CD4-positive, alpha-beta T cell treated with Interleukin-17A for 4 hours (primary cell): ENCODE measurements at places on chromosomes 16 and 17.

- DNase-seq = no peak
Observed at GRCh38 chr16:57797216-57797525, 5.1 kb downstream of the KIFC3 start.

GRCh38 chr16:75116081-75116910 is at the start of gene LDHD:
Gene LDHD (minus strand): TSS chr16:75116780. CDS start chr16:75116720, 60 bp downstream.
- DNase-seq = peak; percentile 43

GRCh38 chr16:20285993-20286499 is 41.3 kb downstream of the GP2 start:
- no peak for DNase-seq

DNA sequence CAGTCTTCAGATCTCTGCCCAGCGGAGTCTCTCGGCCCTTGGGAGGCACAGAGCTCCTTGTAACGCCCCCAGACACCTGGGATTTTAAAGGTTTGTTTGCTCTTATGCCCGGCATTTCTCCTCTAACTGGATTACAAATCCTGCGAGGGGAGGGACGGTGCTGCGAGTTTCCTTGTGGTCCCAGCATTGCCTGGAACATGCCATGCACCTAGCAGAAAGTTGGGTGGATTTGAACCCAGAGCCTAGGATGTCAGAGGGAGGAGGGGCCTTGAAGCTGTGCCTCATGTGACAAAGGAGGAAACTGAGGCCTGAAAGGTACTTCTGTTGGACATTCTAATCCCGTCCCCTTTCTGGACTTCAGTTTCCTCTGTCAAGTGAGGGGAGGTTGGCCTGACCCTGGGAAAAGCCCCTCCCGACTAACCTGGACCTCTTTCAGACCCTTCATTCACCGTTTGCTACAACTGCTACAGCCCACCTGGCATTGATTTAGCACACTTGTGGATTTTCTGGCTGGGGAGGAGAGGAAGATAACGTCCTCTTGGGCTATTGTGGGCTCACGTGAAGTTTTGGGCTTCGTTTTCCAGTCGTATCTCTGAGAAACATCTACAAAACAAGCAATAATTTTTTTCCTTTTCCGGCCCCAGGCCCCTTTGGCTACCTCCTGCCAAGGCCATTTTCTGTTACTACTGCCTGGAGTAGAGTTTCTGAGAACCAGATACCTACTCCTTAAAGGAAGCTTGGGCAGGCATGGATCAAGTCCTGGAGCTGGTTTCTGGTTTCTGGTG is 30.9 kb downstream of the MRC2 start:
- DNase-seq = no peak

DNA sequence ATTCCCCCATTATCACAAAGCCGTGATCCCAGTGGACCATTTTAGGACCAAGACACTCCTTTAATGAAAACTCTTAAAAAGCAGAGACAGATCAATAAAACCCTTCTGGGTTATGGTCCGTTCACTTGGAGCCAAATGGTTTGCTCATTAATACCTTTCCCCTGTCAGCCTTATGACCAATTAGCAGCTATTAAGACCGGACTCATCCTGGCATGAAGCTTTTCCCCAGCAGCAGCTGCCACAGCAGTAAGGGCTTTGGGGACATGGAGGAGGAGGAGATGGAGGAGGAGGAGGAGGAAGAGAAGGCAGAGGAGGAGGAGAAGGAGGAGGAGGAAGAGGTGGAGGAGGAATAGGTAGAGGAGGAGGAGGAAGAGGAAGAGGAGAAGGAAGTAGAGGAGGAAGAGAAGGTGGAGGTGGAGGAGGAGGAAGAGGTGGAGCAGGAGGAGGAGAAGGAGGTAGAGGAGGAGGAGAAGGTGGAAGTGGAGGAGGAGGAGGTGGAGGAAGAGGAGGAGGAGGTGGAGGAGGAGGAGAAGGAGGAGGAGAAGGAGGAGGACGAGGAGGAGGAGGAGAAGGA is 50.1 kb upstream of the IRX3 start:
- no peak for DNase-seq

DNA sequence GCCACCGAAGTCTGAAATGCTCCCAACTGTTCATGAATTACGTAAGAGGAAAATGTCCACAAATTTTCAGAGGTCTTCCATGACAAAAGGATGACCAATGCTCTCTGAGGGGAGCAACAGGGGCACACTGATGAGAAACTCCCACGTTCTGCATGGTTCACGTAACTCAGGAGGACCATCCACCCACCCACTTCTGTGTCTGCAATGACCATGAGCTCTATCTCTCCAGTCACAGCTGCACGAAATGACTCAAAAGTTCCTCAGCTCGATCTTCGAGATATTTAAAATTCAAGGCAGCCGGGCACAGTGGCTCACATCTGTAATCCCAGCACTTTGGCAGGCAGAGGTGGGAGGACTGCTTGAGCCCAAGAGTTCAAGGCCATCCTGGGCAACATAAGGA is 15.8 kb downstream of the WDR45B start:
- DNase-seq = no peak

GRCh38 chr16:47528431-47528830 is 67.3 kb downstream of the PHKB start:
- DNase-seq = no peak

GRCh38 chr17:40479754-40480480 is 21.5 kb downstream of the TNS4 start:
- DNase-seq = no peak

GRCh38 chr17:37708008-37708615 is 36.7 kb downstream of the HNF1B start:
- no peak for DNase-seq

DNA sequence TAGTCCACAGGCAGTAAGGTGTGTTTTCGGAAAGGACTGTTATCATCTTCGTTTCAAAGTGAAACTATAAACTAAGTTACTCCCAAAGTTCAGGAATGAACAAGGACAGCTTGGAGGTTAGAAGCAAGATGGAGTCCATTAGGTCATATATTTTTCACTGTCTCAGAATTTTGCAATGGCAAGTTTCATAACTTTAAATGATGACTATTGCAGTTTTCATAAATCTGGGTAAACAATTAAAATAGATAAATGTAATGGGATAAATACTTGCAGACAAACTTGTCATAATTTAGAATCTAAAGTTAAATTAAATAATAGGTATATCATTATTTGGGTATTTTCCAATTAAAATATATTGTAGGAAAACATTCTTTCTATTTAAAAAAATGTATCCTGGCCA is 14.7 kb upstream of the TRIM25 start:
- DNase-seq = no peak

- no peak for DNase-seq
Observed at GRCh38 chr17:1304962-1305563, 25.6 kb downstream of the TRARG1 start.

GRCh38 chr16:78288888-78289287 is 189.4 kb downstream of the WWOX start:
- no peak for DNase-seq

DNA sequence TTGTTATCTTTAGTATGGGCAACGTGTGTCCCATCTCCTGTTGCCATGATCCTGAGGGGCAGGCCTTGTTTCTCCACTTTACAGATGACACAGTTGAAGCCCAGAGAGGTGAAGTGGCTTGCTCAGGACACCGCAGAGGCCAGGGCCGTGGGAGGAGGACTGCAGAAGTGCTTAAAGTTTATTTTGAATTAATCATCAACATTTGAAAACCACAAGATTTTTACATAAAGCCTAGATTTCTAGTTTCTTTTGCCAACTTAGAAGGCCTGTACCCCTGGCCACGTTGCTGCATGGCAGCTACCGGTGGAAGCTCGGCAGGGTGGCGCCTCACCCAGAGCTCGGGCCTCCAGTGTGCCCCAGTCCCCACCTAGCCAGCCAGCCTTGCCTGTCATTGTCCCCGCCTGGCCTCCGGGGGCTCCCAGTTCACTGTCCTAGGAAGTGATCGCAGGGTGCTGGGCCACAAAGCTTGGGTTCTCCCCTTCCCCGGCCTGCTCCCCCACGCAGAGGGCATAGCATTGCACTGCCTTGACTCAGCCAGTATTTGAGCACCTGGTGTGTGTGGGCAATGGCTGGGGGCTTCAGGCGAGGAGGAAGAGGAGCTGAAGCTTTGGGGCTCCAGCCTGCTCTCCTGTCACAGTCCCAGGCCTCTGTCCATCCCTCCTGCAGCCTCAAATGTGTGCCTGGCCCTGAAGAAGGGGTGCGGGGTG is 14.8 kb upstream of the ADCY7 start:
- DNase-seq = no peak

- DNase-seq = no peak
Observed at GRCh38 chr16:86442703-86443102, 67.6 kb upstream of the FOXF1 start.

DNA sequence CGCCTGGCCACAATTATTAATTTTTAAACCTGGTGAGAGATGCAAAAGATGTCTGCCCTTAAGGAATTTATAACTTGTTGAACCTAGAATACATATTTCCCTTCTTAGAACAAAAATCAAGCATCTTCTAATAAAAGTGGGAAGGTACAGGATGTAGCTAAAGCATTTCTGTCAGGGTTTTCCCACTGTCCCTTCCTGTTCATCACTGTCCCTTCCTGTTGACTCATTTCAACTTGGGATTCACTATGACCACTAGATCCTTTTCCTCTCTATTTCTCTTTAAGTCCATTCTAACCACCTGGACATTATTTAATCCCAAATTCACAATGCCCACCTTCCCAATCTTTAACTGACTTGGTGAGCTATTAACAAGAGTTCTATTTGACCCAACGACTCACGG is 33.9 kb upstream of the CDRT4 start:
- DNase-seq = no peak

GRCh38 chr16:3461151-3461550 is 17.7 kb downstream of the NAA60 start:
- peak; percentile 58 for DNase-seq

DNA sequence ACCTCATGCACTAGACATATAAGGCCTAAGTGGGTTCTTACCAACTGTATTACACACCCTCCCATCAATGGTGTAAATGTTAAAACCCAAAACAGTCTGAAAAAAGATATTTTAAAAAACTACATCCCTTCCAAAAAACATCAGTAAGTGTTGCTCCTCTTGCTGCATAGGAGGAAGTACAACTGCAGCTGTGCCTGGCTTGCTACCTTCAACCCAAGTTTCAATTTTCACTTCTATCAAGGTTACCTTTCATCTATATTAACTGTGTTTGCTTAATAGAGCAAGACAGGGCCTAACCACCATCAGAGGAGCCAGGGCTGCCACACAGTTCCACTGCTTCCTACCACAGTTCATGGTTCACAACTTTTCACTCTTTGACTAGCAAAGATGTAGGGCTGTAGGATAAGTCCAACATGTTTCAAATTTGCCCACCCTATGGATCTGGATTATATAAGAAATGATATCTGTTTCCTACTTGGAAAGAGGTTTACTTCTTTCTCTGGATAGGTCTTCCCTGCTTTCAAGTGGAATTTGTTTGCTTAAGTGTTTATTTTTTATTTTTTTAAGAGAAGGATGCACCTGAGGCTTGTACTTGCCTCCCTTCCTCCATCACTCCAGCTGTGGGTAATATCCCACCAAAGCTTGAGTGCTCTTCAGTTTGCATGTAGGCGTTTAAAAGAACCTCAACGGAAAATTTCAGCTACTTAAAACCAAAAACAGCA is 56.7 kb downstream of the GRB7 start:
- DNase-seq = peak; percentile 64

- no peak for DNase-seq
Observed at GRCh38 chr17:62791767-62792446, 16.2 kb downstream of the MARCHF10 start.

GRCh38 chr16:15843635-15844279 is 13.1 kb downstream of the MYH11 start:
- DNase-seq = no peak

DNA sequence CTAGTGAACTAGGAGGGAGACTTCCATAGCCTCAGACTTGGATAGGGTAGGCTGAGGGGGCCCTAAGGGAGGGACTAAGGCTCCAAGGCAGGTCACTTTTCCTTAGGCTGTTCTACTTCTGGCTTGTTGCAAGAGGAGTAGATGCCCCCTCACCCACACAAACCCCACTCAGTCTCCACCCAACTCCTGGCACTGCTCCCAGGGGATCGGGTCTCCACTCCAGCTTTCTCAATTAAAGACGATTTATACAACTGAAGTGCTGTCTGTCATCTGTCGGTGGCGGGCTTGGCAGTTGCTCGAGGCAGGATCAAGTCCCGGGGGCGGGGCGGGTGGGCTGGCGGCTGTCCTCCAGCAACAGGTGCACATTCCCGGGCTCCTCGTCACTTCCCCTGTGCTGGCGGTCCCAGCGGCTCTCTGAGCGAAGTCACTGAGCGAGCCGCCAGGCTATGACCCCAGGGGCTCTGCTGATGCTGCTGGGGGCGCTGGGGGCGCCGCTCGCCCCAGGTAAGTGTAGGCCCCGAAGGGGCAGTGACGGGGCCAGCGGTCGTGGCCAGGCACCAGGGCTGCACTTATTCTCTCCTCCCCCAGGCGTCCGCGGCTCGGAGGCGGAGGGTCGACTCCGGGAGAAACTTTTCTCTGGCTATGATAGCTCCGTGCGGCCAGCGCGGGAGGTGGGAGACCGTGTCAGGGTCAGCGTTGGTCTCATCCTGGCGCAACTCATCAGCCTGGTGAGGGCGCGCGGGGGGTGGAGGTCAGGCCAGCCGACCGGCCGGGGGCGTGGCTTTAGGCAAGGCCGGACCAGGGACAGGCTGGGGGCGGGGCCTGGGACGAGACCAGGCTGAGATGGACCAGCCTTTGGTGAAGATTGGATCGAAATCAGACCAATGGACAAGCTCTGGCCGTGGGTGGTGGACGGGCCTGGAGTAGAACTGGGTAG is at the start of gene CHRNB1:
Gene CHRNB1 (plus strand): TSS at position 380 of the 937 bp plus-strand sequence. CDS start 67 bp downstream, at position 447.
- peak; percentile 24 for DNase-seq

DNA sequence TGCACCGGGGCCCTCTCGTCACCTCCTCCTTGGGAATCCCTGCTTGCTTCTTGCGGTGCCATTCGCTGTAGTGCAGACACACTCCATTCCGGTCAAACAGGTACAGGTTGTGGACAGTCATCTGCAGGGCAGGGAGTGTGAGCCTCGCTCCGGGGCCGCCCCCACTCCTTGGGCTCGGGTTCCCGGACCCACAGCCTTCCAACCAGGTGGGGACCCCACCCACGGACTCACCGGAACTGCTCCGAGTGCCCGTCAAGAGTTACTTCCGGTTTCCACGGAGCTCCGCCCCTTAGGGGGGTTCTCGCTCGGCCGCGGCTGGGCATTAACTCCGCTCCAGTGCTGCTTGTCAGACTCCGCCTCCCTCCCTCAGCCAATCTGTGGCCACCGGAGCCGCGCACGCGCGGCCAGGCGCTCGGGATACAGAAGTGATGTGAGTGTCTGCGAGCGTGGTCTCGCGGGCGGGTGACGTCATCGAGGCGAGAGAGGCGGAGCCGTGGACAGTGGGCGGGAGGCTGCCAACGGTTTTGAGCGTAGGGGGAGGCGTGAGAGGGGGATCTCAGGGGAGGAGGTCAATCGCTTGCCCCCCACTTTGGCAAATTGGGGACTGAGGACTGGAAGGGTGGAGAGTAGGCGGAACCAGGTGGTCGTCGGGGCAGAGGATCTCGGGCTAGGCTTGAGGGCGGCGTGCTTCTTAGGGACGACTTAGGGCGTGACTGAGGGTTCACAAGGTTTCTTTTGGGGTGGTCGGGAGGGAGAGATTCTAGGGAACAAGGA is at the start of the genes CNTROB and TRAPPC1:
Gene CNTROB (plus strand): TSS at position 498 of the 774 bp plus-strand sequence. CDS start 874 bp downstream, outside the sequence.
Gene TRAPPC1 (minus strand): TSS at position 238 of the 774 bp plus-strand sequence. CDS start 117 bp downstream, at position 121.
- DNase-seq = peak; percentile 99

- DNase-seq = no peak
Observed at GRCh38 chr17:2959371-2960130, 103.9 kb downstream of the OR1D5 start.

- no peak for DNase-seq
Observed at GRCh38 chr16:10731790-10732189, 11.9 kb upstream of the NUBP1 start.

DNA sequence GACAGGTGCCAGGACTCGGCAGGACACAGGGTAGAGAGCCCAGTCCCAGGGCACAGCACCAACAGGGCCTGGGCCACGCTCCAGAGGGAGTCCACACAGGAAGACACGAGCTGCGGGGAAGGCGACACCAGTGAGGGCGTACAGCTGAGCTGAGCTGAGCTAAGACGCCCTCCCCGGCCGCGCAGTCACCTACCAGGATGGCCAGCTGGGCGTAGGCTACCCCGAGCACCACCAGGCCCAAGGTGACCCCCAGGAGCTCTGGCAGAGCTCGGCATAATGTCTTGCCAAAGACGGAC is 42.6 kb downstream of the TSC2 start:
- no peak for DNase-seq
